Activated CD8-positive, alpha-beta memory T cell treated with anti-CD3 and anti-CD28 coated beads, Interleukin-2, amount 50 U/mL, for 4 hours (primary cell): ENCODE measurements at places on chromosomes 7 and 10.

- no peak for DNase-seq
Observed at GRCh38 chr7:73870041-73870492, 9.1 kb downstream of the TMEM270 start.

- DNase-seq = no peak
Observed at GRCh38 chr7:46912692-46913091, 669.2 kb downstream of the TNS3 start.

DNA sequence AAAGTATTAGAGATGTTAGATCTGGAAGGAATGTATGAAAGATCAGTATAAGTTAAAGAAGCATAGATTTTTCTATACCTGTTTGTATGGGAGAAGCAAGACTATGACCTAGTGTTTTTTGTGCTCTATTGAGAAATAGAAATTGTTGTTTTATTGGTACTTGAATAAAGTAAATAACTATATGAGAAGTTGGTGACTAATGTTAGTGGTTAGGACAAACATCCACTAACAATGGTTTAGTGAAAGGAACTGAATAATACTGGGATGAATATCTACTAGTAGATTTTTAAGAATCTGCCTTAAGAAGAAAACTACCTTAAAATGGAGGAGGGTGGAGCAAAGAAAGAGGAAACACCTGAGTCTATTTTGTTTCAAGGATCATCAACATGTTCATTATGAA lies 521.1 kb upstream of the POT1 start:
- DNase-seq = no peak

DNA sequence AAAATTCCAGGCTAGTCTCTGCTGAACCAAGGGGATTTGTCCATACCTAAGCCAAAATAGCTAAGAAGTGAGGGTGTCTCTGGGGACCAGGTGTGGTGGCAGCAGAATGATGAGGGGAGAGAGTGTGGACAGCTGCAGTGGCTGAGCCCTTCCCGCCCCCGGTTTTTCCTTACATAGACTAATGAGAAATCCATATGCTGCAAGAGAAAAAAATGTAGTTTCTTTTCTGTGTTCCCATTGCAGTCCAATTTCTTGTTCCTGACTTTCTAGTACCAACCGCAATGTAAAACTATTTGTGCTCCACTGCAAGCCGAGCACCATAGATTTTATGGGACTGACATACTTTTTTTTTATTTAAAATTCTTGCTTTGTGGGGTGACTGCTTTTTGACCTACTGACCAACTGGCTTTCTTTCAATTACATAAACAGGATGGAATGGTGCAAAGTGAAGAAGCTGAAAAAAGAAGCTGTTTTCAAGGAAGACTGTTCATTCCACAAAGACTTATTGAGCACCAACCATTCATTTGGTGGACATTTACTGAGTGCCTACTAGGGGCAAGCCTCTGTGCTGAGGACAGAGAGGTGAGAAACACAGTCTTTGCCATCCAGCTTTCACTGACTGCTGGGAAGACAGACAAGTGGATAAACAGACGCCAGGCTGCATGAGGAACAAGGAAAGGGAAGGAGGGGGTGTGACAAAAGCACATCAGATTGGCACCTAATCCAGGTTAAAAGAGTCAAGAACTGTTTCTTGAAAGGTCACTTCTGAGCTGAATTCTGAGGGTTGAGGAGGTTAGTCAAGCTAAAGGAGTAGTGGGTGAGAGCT lies 9.8 kb downstream of the CEP41 start:
- no peak for DNase-seq

- no peak for DNase-seq
Observed at GRCh38 chr7:142873281-142873784, 12.2 kb downstream of the TRPV6 start.

GRCh38 chr7:98553666-98554065 lies 63.4 kb upstream of the NPTX2 start:
- DNase-seq = no peak

DNA sequence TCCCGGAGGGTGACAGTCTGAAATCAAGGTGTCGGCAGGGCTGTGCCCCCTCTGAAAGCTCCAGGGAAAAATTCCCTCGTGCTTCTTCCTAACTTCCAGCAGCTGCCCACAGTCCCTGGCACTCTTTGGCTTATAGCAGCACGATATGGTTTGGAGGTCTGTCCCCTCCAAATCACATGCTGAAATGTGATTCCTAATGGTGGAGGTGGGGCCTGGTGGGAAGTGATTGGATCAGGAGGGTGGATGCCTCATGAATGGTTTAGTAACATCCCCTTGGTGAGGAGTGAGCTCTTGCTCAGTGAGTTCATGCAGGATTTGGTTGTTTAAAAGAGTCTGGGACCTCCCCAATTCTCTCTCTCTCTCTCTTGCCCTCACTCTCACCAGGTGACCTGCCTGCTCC lies 51.1 kb downstream of the GPAM start:
- DNase-seq = no peak

DNA sequence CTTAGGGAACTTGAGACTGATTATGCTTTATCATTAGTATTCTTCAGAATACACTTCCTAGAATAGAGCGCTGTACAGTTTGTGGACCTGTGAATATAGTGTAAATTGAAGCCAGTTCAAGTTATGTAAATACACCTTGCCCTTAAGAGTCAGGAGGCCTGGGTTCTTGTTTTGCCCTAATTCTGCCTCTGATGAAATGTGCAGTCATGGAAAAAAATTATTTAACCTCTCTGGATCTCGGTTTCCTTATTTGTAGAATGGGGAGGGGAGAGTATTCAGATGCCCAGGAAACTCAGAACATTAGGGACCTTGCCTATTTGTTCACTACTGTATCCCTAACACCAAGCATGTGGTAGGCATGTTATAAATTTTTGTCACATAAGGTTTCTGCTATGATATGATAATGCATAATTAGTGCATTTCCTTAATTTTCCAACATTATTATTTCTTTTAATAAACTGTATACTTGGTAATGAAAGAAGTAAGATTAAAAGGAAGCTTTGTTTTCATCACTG lies 1.3 kb downstream of the EXOC6 start:
- DNase-seq = no peak

GRCh38 chr10:117226813-117227451 lies 14.0 kb upstream of the SLC18A2 start:
- no peak for DNase-seq

- DNase-seq = no peak
Observed at GRCh38 chr10:110172155-110172554, 35.2 kb upstream of the MXI1 start.

DNA sequence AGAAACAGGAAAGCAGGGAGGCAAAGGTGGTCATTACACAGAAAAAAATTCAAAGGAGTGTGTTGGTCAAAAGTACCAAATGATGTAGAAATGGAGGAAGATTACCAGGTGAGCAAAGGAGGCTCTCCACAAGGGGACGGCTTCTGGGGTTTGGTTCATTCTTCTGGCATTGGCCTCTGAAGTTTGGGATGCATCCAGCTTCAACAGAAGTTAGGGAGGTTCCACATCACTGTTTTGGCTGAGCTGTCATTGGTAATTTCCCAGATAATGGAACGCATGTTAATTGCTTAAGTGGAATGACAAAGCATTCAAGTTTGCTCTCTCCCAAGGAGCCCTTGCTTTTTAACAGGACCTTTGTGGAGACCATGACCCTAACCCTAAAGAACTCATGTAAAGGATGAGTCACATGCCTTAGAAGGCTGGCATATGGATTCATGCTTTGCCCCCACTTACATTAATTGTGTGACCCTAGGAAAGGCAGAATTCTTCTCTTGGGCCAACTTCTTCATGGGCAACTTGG lies 398.6 kb downstream of the GPAM start:
- DNase-seq = no peak

- DNase-seq = no peak
Observed at GRCh38 chr10:6755781-6756460, 175.8 kb upstream of the PRKCQ start.

DNA sequence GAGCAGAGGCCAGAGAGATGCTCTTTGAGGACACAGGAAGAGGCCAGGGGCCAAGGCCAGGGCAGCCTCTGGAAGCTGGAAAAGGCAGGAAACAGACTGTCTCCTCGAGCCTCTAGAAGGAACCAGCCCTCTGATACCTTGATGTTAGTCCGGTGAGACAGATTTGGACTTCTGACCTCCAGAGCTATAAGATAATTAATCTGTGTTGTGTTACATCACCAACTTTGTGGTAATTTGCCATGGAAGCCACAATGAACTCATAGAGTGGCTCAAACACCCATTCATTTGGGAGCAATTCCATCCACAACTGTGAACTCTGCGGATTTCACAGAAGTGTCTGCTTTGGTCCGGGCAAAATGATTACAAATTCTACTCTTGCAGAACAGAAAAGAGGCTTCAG lies 48.7 kb downstream of the OAT start:
- DNase-seq = no peak

DNA sequence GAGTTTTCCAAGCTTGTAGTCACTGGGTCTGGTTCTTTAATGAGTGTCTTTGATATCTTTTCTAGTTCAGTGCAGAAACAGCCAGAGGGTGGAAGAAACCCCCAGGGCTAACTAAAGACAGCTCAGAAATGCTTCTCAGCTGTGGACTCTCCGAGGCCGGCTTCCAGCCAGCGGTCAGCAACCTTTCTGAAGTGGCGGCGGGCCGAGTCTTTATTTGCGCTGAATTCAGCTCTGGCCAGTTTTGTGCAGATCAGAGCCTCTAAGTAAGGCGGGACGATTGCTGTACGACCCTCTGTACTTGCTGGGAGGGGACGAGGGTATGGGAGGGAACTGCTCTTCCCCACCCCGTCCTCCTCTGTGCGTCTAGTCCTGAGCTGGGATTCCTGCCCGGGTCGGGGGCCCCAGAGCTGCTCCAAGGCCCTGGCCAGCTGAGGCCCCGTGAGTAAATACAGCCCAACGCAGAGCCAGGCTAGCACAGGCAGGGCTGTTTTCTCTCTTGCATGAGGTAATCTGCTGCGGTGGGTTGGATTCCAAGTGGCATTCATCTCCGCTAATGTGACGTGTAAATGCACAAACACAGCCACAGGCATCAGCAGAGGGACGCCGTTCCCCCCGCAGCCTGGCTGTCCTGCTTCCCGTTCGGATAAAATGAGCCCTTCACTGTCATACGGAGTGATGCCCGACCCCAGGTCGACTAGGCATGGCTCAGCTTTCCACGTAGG lies 159.8 kb downstream of the PIP4K2A start:
- no peak for DNase-seq

GRCh38 chr10:30051220-30051619 lies 8.2 kb downstream of the JCAD start:
- no peak for DNase-seq

GRCh38 chr10:132690401-132690800 lies 95.5 kb downstream of the NKX6-2 start:
- no peak for DNase-seq

GRCh38 chr10:44733501-44734488 lies 177.3 kb upstream of the TMEM72 start:
- DNase-seq = no peak

GRCh38 chr7:96090756-96091155 lies 231.1 kb downstream of the SLC25A13 start:
- no peak for DNase-seq

DNA sequence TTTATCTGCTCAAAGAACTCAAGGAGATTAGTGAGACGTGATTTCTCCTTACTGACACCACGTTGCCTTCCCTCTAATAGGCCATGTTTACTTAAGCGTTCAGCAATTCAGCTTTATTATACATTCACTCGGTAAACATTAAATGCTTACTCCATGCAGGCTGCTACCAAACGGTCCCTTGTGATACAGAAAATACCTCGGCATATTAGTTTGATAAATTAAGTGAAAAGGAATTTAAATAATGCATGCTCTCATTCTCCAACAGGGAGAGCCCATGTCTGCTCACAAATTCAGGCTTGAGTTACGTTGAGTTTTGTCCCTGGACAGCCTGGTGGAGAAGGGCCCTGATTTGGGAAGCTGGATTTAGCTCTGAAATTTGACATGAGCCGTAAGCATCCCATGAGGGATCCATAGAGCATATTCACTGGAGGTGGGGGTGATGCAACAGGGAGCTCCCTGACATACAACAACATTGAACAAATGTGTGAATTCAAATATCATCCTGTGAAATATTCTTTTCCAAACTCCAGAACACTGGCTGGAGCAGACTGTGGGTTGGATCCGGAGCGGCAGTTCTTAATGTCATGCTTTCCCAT lies 86.3 kb downstream of the TBXAS1 start:
- no peak for DNase-seq

DNA sequence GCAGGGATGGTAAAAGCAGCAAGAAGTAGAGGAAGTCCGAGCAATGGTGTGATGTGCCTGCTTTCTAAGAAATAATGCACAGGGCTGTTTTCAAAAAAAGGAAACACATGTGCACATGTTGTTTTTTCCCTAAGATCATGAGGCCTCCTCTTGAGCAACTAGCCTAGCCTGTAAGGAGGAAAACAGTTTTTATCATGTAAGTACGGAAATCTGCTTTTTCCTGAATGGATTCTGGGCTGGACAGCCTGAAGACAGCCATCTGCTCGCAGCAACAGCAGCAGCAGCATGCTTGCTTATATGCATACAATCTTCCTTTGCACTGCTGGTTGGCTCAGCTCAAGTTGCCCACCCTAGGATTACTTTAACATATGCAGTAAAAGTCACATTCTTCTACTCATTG lies 87.1 kb downstream of the HIBADH start:
- no peak for DNase-seq

GRCh38 chr7:37709631-37710509 lies 26.3 kb downstream of the GPR141 start:
- DNase-seq = no peak

DNA sequence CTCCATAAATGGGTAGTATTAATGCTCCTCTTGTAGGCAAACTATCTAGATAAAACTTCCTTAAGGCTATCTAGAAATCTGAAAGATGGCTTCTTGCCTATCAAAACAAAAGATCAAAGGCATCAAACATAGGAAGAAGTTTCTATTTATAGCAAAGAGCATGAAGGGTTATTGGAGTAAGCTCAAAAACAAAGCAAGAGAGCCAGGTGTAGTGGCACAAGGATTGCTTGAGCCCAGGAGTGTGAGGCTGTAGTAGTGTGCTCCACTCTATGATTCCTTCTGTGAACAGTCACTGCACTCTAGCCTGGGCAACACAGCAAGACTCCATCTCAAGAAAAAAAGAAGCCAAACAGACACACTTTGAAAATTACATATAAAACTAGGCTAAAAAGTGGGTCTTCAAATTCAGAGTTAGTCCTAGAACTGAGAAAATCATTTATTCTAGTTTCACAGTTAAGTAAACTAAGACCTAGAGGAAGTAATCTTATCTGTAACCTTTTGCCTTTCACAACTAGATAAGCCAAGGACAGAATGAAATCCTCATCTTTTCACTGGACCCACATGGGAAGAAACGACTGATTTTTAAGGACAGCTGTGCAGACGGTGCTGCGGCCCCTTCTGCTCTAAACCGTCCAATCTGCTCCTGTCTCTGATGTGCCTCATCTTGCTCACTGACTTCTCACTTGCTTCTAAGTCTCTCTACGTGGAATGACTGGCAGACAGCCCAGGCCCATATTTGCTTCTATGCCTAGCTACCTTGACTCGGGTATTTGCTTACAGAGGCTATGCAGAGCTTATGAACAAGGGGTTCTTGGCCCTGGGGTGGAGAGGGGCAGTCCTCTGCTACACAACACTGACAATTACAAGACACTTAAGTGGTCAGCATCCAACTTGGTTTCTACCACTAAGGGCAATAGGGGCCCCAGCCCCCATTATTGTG lies 50.0 kb downstream of the ESYT2 start:
- no peak for DNase-seq
